Psoas muscle (tissue), 8 donors: ENCODE measurements at places on chromosomes 7 and 10. TPM values are rescaled to one million over a fixed set of nuclear protein-coding genes. Genes with fewer than 3 reads are reported as not detected.

INSYN2A gene
- 0.14 TPM for total RNA-seq

TMEM243 gene
- total RNA-seq = 3.2 TPM

CPN1 gene
- not detected for total RNA-seq

PDE6C gene
- total RNA-seq = not detected

CCL24 gene
- not detected for total RNA-seq

TMEM229A gene
- total RNA-seq = not detected

TAC1 gene
- total RNA-seq = not detected

PLA2G12B gene
- not detected for total RNA-seq

DEPP1 gene
- total RNA-seq = 37.2 TPM

CYP2C9 gene
- not detected for total RNA-seq

DNA sequence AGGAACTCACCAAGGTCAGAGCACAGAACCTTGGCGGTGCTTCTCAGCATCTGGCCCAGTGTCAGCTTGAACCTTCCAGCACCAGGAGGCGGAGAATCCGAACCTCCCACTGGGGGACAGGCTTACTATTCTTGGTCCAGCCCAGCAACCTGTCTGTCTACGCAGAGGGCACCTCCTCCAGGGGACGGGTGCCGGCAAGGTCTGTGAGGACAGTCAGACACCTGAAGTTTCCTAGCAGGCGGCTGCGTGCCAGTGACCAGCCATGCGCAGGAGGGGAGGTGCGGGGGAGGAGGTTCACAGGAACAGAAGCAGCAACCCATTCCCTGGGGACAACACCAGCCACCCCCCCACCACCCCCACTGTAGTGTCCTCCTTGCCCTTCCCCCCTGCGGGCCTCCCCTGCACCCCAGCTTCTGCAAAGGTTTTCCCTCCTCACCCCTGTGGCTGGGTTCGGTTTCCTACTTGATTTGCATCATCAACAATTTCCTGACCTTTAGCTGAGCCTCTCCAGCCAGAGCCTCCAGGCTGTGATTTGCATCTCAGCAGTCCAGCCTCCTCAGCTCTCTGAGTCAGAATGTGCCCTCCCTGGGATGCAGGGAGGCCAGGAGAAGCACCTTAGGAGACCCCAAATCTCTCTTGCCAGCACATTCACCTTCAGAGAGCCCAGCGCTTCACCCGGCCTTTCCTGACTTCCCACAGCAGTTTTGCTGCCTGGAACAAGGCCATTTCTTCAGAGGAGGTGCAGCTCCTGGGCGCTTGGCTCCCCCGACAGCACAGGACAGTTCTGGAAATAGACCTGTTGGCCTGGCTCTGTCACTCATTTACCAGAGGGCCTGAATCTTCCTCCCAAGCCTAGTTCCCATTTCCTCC, 107.5 kb upstream of the NPS start:
- H3K27ac ChIP-seq = no peak overlapping the region
- no peak overlapping the region for H3K4me3 ChIP-seq
- peaks cover 19% of the 10 kb centered on the region for H3K36me3 ChIP-seq
- H3K4me1 ChIP-seq = no peaks in the 10 kb centered on the region
- no peaks in the 10 kb centered on the region for H3K27me3 ChIP-seq

- H3K36me3 ChIP-seq = no peaks in the 10 kb centered on the region
- no peak overlapping the region for H3K27ac ChIP-seq
- no peak overlapping the region for H3K4me3 ChIP-seq
- peak; percentile 72 for DNase-seq
- peaks cover 3% of the 10 kb centered on the region for H3K4me1 ChIP-seq
Observed at GRCh38 chr10:124145109-124145870, 51.9 kb upstream of the CHST15 start.

DNA sequence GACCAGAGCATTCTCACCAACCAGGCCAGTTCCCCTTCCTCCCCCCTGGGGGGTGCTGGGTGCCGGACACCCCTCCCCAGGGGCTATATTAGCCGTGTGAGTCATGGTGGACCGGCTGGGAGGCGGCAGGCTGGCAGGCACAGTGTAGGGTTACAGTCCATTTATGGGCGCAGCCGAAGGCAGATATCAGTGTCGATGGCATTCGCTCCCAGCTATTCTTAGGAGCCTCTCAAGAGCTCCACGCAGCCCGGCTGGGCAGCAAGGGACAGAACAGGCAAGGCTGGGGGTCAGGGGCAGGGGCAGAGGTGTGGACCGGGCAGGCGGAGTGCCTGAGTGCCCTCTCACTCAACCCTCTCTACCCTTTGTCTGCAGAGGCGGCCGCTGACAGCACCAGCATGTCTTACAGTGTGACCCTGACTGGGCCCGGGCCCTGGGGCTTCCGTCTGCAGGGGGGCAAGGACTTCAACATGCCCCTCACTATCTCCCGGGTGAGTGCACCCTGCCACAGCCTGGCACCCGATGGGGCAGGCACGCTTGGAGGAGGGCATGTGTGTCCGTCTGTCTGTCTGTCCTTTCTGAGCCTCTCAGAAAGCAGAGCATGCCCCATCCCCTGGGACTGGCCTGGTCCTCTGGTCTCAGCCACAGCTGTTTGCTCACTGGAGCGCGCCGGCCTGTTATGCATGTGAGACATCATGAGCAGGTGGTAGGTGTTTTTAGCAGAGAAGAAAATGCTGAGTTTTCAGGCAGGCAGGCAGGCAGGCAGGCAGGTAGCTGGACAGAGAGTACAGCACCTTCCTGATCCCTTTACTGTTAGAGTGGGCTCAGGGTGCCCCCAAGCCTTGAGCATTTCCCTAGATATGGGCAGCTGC, at the start of gene LDB3:
Gene LDB3 (plus strand): TSS at position 215 of the 869 bp plus-strand sequence. CDS start 181 bp downstream, at position 396.
- peaks cover 63% of the 10 kb centered on the region for H3K4me1 ChIP-seq
- peak within 1 kb of the TSS; percentile 92 for H3K27ac ChIP-seq
- H3K4me3 ChIP-seq = peak within 1 kb of the TSS; percentile 69
- DNase-seq = peak; percentile 93

GRCh38 chr10:131805696-131806095, 95.1 kb upstream of the PPP2R2D start:
- H3K27ac ChIP-seq = no peak overlapping the region
- no peaks in the 10 kb centered on the region for H3K36me3 ChIP-seq
- H3K27me3 ChIP-seq = peaks cover 18% of the 10 kb centered on the region
- H3K4me3 ChIP-seq = no peak overlapping the region

- no peak overlapping the region for H3K27ac ChIP-seq
- H3K27me3 ChIP-seq = no peaks in the 10 kb centered on the region
- DNase-seq = no peak
Observed at GRCh38 chr7:14339861-14340260, 350.4 kb upstream of the ETV1 start.

- H3K36me3 ChIP-seq = no peaks in the 10 kb centered on the region
- H3K4me1 ChIP-seq = no peaks in the 10 kb centered on the region
- no peaks in the 10 kb centered on the region for H3K27me3 ChIP-seq
- no peak overlapping the region for H3K27ac ChIP-seq
Observed at GRCh38 chr7:86911659-86912058, 147.8 kb downstream of the ELAPOR2 start.

DNA sequence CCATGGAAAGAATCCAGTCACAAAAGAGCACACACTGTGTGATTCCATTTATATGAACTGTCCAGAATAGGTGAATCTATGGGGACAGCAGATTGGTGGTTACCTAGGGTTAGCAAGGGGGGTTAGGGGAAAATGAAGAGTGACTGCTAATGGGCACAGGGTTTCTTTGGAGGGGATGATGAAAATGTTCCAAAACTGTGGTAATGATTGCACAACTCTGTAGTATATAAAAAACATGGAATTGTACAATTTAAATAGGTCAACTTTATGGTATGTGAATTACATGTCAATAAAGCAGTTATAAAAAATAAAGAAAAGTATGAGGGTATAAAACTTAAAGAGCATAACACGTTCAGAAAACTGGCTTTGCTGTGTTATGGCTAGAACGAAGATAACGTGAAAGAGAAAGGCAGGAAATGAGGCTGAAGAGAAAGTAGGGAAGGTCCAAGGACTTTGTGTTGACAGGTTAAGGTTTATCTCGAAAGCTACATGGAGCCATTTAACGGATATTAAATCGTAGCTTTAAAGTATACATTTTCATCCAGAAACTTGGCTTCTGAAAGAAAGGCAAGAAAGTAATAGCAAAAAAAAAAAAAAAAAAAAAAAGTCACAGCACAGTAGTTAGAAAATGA, 26.4 kb upstream of the MSS51 start:
- H3K4me1 ChIP-seq = peaks cover 4% of the 10 kb centered on the region
- H3K4me3 ChIP-seq = no peak overlapping the region
- peak overlapping the region; percentile 46 for H3K27ac ChIP-seq
- DNase-seq = no peak
- H3K27me3 ChIP-seq = no peaks in the 10 kb centered on the region

DNA sequence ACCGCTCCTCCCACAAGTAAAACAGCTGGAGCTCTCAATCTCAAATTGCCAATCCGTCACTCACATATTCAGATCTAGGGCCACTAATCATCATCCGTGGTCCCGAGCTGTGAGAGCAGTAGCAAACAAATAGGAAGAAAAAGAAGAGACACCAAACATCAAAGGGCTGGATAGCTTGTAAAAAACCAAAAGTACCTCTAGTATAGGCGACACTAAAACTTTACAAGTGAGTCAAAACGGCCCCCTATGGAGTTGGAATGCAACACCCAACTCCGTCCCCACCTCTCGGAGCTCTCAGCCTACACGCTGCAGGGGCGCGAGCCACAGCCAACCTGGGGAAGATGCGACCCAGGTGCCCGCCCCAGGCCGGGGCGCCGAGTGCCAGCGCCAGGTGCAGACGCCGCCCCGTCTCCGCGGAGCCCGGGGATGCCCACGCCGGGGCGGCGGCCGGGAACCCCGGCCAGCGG, 581 bp downstream of the FAM3C start:
- peak overlapping the region; percentile 84 for H3K4me3 ChIP-seq
- no peaks in the 10 kb centered on the region for H3K4me1 ChIP-seq
- no peaks in the 10 kb centered on the region for H3K36me3 ChIP-seq
- H3K27me3 ChIP-seq = no peaks in the 10 kb centered on the region

- peaks cover 8% of the 10 kb centered on the region for H3K4me1 ChIP-seq
- no peak overlapping the region for H3K4me3 ChIP-seq
- no peak overlapping the region for H3K27ac ChIP-seq
Observed at GRCh38 chr7:22791204-22792158, 31.2 kb downstream of the TOMM7 start.

DNA sequence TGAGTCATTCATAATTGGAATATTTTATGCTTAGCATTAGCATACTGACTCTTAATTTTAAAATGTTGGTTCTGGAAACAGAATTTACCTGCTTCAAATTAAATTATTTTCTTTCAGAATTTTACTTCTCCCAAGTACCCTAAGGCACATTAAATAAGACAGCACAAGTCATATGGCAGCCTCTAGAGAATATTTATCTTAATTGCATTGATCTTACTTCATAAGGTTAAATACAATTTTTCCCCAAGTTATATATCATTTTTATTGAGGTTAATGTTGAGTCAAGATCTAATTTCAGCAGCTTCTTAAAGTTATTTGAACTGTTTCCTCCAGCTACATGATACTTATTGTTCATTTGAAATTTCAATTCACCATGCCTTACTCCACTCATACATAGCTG, 123.1 kb upstream of the IMMP2L start:
- DNase-seq = no peak
- H3K36me3 ChIP-seq = no peaks in the 10 kb centered on the region
- H3K27ac ChIP-seq = no peak overlapping the region
- no peaks in the 10 kb centered on the region for H3K4me1 ChIP-seq

GRCh38 chr7:132030086-132030568, 473.7 kb upstream of the PODXL start:
- no peak overlapping the region for H3K4me3 ChIP-seq
- no peaks in the 10 kb centered on the region for H3K4me1 ChIP-seq
- no peaks in the 10 kb centered on the region for H3K36me3 ChIP-seq
- no peak overlapping the region for H3K27ac ChIP-seq

GRCh38 chr7:1508277-1508758, 4.1 kb upstream of the INTS1 start:
- peak overlapping the region; percentile 65 for H3K27ac ChIP-seq
- H3K4me1 ChIP-seq = peaks cover 14% of the 10 kb centered on the region
- no peak for DNase-seq

GRCh38 chr10:22765660-22766547, 51.5 kb upstream of the PIP4K2A start:
- no peak overlapping the region for H3K4me3 ChIP-seq
- H3K27me3 ChIP-seq = no peaks in the 10 kb centered on the region
- H3K36me3 ChIP-seq = no peaks in the 10 kb centered on the region
- H3K4me1 ChIP-seq = no peaks in the 10 kb centered on the region
- no peak for DNase-seq
- no peak overlapping the region for H3K27ac ChIP-seq

- H3K27ac ChIP-seq = no peak overlapping the region
- no peaks in the 10 kb centered on the region for H3K4me1 ChIP-seq
- H3K27me3 ChIP-seq = no peaks in the 10 kb centered on the region
- DNase-seq = no peak
- no peaks in the 10 kb centered on the region for H3K36me3 ChIP-seq
- no peak overlapping the region for H3K4me3 ChIP-seq
Observed at GRCh38 chr7:40077849-40078248, 56.6 kb downstream of the MPLKIP start.

DNA sequence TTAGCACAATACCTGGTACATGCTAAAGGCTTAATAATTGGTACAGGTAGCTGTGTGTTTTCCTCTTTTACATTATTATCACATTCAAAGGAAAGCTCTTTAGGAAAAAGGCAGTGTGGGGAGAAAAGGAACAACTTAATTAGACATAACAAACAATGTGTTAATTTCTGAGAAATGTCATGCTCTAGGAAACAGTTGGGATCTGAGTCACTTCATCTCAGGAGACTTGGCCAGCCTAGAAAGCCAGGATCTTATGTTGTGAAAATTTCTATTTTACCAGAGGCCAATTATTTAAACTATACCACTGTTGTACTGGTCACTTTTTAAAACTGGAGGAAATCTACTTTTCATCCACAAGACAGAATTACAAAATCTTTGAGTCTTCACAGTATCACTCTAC, 39.6 kb downstream of the ARMH3 start:
- DNase-seq = no peak
- no peak overlapping the region for H3K27ac ChIP-seq
- no peaks in the 10 kb centered on the region for H3K36me3 ChIP-seq
- no peak overlapping the region for H3K4me3 ChIP-seq
- no peaks in the 10 kb centered on the region for H3K27me3 ChIP-seq

DNA sequence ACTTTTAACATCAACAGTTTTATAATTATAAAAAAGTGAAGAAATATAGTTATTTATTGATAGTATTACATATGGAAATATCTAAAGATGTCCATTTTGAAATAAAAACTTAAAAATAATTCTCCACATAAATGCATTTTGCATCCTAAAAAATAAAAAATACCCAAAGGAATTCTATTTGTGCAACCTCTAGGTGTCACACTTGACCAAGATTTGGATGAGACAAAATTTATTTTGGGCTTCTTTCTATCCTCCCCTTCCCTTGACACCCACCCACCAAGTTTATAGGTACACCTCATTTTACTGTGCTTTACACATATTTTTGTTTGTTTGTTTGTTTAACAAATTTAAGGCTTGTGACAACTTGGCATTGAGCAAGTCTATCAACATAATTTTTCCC, 3.3 kb upstream of the THSD7A start:
- H3K27ac ChIP-seq = no peak overlapping the region
- DNase-seq = no peak
- H3K4me1 ChIP-seq = no peaks in the 10 kb centered on the region
- H3K4me3 ChIP-seq = no peak overlapping the region
